ENCODE measurements at places on chromosomes 4 and X. TPM values are rescaled to one million over a fixed set of nuclear protein-coding genes. Genes with fewer than 3 reads are reported as not detected.
A peak's percentile ranks its signal among the peaks of the same experiment; 100 is the strongest.

- no peak for DNase-seq
Measured at GRCh38 chr4:170307182-170307581, 217.4 kb upstream of the AADAT start.

GRCh38 chrX:136147315-136147901 lies at the start of gene FHL1:
TSS of gene FHL1 (plus strand) at chrX:136147533.
- peak; percentile 62 for DNase-seq

NDST4 gene
- total RNA-seq, result 0.17 TPM

XAGE2 gene
- total RNA-seq, result not detected

ASMT gene
- total RNA-seq, result not detected

DNA sequence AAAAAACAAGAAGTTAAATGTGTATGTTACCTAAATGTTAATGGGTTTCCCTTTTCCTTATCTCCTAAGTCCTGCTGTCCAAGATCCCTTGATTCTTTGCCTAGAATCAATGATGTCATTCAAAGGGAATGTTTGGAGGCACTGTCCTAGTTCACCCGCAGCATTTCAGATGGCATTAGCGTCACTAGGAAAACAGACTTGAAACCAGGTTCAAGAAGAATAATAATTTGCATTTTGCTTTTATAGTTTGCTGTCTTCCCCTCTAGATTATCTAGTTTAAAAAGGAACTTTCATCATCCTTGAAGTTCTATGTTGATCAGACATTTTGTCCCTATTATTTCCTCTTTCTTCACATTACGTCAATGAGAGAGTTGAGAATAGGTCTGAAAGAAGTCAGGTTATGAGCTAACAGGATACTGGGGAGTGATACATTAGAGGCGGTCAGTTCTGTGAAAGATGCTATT lies 234.1 kb upstream of the PGRMC2 start:
- DNase-seq, result no peak
